ENCODE measurements at places on chromosomes 4 and X.

DNA sequence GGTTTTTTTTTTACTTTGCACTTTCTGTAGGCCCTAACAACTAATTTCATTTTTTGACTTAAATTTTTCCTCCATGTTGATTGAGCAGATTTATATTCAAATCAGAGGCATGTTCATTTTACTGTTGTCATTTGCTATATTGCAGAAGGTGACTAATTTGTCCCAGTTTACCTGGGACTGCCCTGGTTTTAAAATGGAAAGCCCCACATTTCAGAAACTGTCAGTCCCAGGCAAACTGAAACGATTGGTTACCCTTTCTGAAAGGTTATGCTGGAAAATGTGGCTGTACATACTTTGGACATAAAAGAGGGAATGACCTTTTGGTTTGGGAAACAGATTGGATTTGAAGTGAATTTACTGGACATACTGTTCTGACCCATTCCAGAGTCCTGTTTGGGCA is 160.0 kb downstream of the SPCS3 start:
- no peak for DNase-seq

DNA sequence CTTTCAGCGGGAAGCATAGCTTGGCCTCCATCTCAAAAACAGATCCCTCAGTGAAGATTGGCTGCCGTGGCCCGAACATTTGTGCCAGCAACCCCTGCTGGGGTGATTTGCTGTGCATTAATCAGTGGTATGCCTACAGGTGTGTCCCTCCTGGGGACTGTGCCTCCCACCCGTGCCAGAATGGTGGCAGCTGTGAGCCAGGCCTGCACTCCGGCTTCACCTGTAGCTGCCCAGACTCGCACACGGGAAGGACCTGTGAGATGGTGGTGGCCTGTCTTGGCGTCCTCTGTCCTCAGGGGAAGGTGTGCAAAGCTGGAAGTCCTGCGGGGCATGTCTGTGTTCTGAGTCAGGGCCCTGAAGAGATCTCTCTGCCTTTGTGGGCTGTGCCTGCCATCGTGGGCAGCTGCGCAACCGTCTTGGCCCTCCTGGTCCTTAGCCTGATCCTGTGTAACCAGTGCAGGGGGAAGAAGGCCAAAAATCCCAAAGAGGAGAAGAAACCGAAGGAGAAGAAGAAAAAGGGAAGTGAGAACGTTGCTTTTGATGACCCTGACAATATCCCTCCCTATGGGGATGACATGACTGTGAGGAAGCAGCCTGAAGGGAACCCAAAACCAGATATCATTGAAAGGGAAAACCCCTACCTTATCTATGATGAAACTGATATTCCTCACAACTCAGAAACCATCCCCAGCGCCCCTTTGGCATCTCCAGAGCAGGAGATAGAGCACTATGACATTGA is 175.4 kb downstream of the FAT4 start:
- no peak for DNase-seq

DNA sequence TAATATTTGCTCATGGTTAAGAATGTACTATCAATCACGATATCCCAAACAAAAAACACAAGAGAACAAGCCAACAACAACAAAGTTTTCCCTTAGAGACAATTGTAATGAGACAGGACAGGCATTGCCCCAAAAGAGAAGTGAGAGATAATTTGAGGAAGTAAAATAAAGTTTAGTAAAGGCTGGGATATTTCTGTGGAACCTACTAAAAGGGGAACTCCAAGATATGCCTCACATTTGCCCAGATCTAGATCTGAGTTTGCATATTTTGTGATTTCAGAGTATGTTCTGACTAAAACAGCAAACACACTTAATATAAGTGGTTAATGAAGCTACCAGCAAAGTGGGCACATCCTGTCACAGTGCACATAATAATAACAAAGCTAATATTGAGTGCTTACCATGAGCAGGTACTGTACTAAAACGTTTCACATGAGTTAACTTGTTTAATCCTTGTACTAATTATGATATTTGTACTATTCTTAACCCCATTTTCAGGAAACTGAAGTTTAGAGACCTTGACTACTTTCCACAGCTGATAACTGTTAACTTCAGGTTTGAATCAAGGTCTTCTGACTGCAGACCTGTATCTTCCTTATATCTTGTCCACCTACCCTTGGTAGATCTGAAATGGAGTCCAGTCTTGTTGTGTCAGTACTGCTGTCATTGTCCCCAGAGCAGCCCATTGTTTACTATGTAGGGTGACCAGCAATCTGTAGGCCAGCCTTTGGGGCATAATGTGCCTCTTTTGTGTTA is 26.0 kb upstream of the BMP2K start:
- no peak for DNase-seq

- no peak for DNase-seq
Observed at GRCh38 chr4:163332526-163333406, at the start of gene NPY1R. Gene NPY1R, minus strand, starts transcription at chr4:163332596. Its CDS starts 6,042 bp downstream, at chr4:163326554.

DNA sequence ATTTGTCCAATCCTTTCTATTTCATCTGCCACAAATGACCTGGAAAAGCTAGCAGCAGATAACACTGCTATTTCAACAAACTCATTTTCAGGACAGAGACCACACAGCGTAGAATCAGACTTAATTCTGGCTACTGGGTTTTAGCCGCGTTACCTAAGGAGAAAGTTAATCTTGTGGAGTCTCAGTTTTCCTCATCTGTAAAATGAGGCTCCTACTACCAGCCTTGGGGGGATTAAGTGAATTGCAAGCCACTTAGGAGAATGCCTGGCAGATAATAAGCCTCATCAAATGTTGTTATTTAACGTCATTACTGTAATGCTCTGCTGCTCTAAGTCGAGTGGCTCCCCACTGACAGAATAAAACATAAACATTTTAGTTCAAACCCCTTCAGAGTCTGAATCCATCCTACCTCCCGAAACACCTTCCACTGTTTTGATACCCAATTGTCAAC is 1.4 kb downstream of the CCNI start:
- no peak for DNase-seq

DNA sequence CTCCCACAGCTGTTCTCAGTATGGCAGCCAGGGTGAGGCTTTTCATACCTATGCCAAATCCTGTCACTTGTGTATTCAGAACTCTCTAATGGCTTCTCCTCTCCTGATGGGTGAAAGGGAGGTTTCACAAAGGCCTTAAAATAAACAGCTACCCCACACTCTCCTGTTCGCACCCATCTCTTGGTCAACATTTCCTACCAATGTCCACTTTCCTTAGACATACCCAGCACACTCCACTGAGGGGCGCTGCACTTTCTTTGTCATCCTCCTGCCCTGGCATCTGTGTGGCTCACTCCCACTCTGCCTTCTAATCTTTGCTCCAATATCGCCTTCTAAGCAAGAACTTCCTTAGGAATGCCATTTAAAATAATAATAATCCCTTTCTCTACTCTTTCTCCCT is 313.3 kb downstream of the PPP3CA start:
- no peak for DNase-seq

GRCh38 chrX:132388371-132388770 is 100.5 kb downstream of the MBNL3 start:
- no peak for DNase-seq

- no peak for DNase-seq
Observed at GRCh38 chrX:57286507-57287251, at the start of gene FAAH2. Gene FAAH2, plus strand, starts transcription at chrX:57286706. Its CDS starts 120 bp downstream, at chrX:57286826.

- DNase-seq = no peak
Observed at GRCh38 chr4:94454405-94454804, 2.7 kb downstream of the PDLIM5 start.

DNA sequence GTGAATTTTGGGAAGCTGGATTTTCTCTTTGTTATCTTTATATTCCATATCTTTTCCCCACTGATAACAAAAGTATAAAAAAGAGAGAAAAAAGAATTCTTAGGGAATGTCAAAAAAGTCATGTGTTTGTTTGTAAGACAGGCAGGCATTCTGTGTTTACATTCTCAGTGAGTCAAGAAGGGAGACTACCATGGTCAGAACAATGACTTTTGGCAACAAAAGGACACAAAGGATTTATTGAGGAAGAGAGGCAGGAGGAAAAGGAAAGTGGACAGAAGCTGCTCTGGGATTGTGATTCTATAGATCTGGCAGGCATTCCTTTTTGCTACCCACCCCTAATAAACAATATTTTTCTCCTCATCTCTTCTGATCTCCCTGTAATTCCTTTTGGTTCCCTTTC is 5.9 kb upstream of the ANK2 start:
- DNase-seq = no peak

- DNase-seq = no peak
Observed at GRCh38 chrX:134688031-134688823, 30.0 kb upstream of the PLAC1 start.

GRCh38 chrX:30674799-30675198 is 21.6 kb downstream of the GK start:
- DNase-seq = no peak

DNA sequence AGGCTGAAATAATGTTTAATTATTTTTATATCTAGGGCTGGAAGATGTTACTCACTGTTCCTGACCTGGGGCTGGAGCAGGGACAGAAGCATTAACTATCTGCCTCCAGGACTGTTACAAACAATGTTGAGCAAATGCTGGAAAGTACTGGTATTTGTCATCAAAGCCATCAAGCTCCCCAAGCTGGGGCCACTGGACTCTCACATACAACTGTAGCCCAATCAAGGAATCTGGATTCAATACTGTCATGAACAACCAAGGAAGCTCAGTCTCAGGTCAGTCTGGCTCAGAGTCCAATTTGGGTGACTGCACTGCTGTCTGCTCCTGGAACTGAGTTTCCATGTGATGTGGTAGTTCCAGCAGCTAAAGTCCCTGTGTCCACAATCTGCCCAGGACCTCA is 50.4 kb downstream of the APOO start:
- no peak for DNase-seq

GRCh38 chrX:50971395-50971794 is 60.9 kb downstream of the BMP15 start:
- no peak for DNase-seq

DNA sequence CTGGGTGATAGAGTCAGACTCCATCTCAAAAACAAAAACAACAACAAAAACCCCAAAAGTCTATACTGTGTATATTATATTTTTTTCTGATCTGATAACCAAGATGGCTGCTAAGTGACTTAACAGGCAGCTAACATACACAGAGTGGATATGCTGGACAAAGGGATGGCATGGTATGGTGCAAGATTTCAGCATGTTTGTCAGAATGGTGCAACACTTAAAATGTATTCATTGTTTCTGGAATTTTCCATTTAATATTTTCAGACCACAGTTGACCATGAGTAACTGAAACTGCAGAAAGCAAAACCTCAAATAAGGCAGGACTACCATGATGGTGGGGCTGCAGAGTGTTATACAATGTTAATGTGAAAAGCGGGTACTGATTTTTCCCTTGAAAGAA is 6.1 kb upstream of the BOD1L1 start:
- no peak for DNase-seq

DNA sequence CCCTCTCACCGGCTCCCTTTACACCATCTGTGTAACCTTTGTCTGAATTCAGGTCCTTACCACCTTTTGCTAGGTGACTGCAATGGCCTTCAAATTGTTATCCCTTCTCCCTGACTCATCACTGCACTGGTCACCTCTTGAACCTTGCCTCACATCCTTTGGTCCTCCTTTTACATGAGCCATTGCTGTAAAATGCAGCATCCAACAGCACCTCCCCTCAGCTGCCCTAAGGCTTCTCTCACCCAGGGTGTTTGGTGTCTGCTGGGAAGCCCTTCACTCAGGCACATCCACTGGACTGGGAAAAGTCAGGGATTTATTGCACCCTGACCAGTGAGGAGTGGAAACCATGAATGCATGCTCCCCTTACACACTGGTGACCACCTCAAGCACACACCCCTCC is 192.5 kb upstream of the GATB start:
- no peak for DNase-seq

GRCh38 chr4:158374318-158374717 is 147.4 kb upstream of the RXFP1 start:
- DNase-seq = no peak

GRCh38 chr4:155545456-155545855 is 121.2 kb upstream of the GUCY1A1 start:
- no peak for DNase-seq

DNA sequence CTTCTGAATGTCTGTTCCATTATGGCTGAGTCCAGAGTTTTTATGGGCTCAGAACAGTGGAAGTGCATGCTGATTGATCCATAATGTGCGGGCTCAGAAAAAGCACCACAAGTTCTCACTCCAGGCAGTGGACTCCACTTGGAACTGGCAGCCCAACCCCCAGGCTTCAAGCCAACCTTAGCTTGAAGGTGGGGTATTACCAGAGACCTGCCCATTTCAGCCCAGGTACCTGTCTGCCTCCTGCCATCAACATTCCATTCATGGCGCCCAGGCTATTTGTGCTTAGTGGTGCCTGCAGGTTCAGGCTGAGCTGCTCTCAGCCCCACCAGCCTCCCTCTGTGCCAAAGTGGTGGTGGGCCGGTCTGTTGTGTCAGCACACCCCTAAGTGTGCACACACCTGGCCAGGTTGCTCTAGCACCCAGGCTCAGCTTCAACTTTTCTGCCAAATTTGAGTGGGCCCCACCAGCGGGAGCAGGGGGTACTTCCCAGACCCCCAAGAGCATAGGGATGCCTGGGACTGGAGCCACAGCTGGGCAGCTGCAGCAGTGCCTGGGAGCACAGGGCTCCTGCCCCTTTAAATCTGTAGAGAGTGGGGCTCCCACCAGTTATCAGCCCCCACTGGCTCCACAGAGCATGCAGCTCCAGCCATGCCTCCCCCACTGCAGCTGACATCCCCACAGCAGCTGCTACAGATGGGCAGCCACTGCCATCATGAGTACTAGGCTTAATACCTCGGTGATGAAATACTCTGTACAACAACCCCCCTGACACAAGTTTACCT is 1025.3 kb downstream of the PCDH19 start:
- DNase-seq = no peak

- no peak for DNase-seq
Observed at GRCh38 chr4:74444891-74445642, at the start of gene AREG. Gene AREG, plus strand, starts transcription at chr4:74445136. Its CDS starts 210 bp downstream, at chr4:74445346.

GRCh38 chr4:47499700-47500099 is 14.6 kb downstream of the ATP10D start:
- DNase-seq = no peak

- no peak for DNase-seq
Observed at GRCh38 chr4:156575430-156576073, 396.0 kb downstream of the PDGFC start.

- no peak for DNase-seq
Observed at GRCh38 chrX:15150586-15150985, 119.3 kb downstream of the ASB9 start.

GRCh38 chr4:118981171-118981838 is 92.7 kb downstream of the SYNPO2 start:
- DNase-seq = no peak

- DNase-seq = no peak
Observed at GRCh38 chr4:182261651-182262223, 18.5 kb downstream of the TENM3 start.

DNA sequence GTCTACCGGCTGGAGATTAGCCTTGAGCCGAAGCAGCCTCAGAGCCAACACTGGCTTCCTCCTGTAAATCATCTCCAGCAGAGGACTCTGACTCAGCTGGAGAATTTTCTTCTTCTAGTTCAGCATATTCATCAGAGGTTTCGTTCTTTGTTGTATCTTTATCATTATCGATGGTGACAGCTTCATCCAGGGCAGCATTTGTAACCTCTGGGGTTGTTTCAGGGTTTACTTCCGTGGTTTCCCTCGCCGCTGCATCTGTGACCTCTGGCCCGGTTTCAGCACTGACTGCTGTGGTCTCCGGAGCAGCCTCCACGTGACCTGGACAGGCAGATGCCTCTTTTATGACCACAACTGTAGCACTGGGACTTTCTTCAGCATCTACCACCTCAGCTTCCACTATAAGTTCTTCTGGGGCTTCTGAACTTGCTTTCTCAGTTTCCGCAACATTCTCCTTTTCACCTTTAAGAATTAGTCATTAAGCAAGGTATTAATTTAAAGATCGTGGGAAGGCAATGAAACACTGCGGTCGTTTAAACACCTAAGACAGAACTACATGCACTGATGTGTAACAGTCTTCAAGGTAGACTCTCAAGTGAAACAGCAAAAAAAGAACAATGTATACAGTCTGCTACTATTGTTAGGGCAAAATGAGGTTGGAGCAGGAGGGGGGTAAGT is 13.3 kb downstream of the MGARP start:
- DNase-seq = no peak

Measured in NCI-H1694 (cell line).